ENCODE measurements at places on chromosomes 1 and 21.

DNA sequence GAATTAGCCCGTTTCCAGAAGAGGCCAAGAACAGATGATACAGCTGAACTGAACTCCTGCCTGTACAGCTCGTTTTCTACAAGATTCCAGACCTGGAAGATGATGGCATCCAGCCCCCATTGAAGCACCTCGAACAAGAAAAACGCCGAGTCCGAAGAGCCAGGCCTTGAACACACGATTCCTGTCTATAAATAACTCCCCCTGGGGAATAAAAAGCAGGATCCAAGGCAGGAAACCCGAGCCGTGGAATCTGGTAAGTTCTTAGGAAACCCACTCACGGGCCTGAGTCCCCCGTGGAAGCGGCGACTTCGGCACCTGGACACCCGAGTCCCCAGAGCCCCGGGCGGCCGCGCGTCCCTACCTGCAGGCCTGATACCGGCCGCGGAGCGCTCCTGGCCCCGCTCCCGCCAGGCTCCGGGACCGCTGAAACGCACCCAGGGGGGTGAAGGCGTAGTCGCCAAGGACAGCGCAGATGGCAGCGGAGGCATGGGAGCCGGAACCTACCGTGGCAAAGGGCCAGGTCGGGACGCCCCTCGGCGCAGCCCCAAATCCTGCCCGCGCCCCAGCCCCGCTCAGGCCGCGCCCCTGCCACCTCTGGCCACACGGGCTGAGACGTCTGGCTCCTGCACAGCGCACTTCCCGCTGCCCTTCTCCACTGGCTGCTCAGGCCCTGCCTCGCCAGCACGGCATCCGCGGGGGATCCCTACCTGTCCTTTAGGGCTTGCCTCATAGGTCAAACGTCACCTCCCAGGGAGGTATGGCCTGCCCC lies 14.0 kb upstream of the HLCS start:
- DNase-seq: no peak

GRCh38 chr1:21324368-21325141 lies 34.3 kb upstream of the ECE1 start:
- DNase-seq: peak; percentile 96

- no peak for DNase-seq
Observed at GRCh38 chr1:59952065-59952464, 25.5 kb upstream of the CYP2J2 start.

DNA sequence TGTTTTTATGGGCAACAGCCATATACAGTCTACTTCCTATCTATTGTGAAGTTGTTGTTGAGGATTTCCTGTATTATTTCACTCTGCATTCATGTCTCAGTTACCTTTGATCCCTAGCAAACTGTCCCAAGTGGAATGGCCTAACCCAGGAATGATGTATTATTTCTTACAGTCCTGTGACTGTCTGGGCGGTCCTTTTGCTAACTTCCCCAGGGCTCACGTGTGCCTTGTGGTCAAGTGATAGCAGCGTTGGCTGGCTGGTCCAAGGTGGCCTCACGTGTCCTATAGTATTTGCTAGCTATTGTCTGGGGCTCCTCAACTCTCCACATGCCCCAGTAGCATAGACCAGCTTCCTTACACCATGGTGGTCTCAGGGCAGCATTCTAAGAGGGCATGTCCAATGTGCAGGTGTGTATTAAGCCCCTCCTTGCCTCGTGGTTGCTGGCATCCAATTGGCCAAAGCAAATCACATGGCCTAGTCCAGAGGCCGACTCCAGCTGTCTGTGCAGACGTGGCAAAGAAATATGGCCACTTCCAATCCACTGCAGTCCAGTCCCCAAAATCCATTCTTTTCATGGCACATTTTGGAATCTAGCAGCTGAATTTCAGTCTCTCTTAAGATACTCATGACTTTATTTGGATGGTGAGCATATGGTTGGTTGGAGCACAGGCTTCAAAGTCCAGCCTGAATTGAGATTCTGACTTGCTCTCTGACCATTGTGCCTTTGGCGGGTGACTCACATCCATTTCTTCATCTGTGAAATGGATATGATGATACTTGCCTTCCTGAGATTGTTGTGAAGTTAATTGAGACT lies 94.1 kb downstream of the GALNT2 start:
- no peak for DNase-seq

- DNase-seq: no peak
Observed at GRCh38 chr1:167776616-167777268, 55.0 kb downstream of the MPZL1 start.

DNA sequence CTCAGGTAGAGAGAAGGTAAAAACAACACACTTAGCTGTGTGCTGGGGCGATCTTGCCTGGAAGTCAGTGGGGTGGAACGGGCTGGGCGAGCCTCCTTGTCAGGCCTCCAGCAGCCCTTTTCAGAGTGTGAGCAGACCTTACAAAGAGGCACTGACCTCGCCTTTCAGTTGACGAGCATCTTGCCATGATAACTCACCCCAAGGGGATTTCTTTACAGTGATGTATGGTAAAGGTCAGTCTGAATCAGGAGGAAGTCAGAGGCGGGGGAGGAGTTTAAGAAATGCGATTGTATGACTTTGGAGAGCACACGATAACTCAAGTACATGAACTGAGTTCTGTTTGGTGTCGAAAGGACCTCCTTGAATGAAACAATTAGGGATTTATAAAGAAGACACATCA lies 326.5 kb upstream of the PROX1 start:
- no peak for DNase-seq

DNA sequence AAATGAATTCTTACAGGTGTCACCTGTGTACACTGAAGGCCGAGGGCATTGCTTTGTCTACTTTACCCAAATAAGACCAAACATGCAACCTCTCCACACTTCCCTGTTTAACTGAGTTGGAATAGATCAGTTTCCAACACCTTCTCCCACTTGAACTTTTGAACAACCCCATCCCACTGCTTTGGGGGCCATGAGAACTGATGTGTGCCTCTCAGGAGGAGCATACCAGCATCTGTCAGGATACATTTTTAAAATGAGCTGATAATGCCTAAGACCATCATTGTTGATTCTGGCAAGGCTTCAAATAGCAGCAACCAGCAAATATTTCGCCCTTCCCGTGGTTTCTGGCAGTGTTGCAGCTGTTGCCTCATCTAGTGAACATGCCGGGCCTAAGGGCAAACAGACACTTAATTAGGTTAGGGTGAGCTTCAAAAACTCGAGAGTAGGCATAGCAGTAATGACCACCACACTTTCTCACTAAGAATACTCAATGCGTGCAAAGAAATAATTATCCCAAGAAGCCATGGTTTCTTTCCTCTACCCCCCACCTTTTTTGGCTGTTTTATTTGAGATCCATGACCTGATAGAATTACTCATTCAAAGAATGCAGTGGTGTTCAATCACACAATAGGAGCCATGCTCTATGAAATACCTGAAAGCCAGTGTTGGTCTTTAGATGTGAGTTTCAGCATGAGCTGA lies 63.7 kb downstream of the MAP10 start:
- no peak for DNase-seq

GRCh38 chr1:231666220-231666936 lies 39.8 kb downstream of the DISC1 start:
- DNase-seq: no peak

GRCh38 chr1:16122916-16123315 lies 33.0 kb downstream of the EPHA2 start:
- no peak for DNase-seq

GRCh38 chr1:5324883-5325282 lies 667.3 kb downstream of the NPHP4 start:
- no peak for DNase-seq

DNA sequence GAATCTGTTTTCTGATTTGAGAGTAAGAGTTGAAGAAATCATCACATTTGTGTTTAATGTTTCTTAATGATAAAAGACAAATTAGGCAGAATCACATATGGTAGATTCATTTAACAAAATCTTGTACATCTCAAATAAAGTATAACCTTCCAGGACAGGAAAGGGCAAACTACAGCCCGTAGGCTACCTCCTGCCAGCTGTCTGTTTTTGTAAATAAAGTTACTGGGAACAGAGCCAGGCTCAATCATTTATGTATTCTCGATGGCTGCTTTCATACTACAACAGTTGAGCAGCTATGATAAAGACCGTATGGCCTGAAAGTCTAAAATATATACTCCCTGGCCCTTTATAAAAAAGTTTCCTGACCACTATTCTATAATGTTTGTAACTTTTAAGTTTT lies 204.1 kb downstream of the COL24A1 start:
- DNase-seq: no peak

GRCh38 chr1:1299686-1300351 lies 7.9 kb downstream of the ACAP3 start:
- no peak for DNase-seq

- no peak for DNase-seq
Observed at GRCh38 chr1:199837321-199837720, 190.2 kb upstream of the NR5A2 start.

DNA sequence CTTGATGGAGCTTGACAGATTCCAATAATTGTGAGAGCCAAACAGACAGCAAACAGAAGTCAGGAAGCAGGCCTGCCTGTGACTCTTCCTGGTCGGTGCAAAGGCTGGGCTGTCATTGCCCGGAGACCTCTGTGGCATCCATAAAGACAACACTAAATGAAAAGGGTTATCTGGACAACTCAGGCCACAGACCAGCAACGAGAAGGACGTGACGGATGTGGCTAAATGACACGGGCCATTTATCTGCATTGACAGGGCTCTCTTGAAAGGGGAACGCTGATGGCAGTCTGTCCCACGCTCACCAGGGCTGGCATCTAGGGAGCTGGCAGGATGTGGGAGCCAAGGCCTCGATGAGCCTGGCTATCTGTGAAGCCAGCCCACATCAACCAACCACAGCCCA lies 35.0 kb downstream of the HMGB4 start:
- DNase-seq: no peak

DNA sequence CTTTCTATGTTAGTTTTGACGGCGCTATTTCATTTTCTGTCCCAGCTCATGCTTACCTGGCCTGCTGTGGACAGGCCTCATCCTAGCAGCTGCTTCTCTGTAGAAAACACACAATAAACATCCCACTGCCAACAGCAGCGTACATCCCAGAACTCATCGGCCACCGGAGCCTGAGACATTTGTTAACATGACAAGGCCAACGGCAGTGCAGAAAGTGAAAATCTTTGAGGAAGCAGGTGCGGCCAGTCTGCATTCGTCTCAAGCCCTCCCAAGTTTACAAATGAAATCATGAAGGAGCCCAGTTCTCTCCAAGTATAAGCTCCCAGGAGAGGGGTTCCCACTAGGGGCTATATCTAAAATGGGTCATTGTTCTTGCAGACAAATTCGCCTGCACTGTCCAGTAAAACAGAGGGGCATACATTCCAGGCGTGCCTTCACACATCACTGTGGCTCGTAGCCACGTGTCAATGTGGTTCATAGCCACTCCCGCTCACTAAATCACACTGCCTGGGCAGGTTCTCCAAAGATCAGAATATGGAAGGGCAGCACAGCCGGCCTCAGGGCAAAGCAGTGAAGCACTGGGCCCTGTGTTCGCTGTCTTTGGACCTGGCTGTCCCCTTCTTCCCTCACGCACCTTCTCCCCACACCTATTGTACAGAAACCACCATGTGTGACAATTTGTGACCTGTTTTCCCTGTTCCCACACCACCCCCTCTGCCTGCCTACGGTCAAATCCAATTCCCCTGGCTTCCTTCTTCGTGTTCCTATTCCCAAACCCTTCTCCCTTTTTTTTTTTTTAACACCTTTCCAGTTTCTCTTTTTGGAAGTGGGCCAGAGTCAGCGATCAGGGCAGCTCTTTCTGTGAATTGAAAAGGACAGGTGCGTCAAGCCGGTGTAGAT lies 27.0 kb upstream of the ABCG1 start:
- peak; percentile 93 for DNase-seq

GRCh38 chr1:118958937-118959631 lies 29.1 kb downstream of the TBX15 start:
- DNase-seq: no peak

DNA sequence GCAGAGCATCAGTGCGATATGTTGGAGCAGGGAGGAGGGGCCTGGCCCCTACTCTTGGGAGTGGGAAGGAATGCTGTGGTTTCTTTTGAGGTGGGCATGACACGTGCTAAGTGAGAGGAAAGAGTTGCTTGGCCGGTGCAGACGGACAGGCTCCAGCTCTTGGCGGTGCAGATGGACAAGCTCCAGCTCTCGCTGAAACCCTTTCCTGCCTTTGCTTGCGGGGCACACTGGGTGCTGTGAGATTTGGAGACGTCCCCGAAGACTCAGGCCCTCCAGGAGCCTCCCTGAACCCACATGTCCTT lies 15.9 kb downstream of the PDXK start:
- no peak for DNase-seq

DNA sequence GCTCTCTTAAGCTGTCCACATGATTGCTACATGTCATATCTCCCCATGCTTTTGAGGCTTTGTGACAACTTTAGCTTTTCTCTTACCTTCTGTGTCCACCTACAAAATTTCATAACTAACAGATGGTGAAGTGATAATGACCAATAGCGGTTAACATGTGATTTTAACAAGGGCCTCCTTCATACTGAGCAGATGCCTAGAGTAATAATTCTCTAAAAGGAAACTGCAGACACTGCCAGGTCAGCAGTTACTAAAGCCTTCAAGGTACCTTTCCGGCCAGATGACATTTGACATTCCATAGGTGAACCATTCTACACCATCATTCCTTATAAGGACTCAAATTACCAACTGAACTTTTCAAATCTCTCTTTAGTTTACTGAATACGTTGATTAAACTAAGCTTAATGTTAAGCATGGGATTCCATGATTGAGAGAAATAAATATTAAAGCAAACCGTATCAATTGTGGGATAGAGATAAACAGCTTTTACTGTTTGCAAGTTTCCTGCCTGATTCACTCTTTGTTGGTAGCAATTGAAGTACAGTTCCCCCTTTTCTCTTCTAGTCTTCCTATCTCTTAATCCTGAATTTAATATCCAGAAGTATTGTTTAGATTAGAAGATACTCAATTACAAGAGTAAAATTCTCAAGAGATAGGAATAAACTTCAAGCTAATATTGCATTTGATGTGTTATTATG lies 205.1 kb downstream of the PLA2G4A start:
- DNase-seq: no peak

DNA sequence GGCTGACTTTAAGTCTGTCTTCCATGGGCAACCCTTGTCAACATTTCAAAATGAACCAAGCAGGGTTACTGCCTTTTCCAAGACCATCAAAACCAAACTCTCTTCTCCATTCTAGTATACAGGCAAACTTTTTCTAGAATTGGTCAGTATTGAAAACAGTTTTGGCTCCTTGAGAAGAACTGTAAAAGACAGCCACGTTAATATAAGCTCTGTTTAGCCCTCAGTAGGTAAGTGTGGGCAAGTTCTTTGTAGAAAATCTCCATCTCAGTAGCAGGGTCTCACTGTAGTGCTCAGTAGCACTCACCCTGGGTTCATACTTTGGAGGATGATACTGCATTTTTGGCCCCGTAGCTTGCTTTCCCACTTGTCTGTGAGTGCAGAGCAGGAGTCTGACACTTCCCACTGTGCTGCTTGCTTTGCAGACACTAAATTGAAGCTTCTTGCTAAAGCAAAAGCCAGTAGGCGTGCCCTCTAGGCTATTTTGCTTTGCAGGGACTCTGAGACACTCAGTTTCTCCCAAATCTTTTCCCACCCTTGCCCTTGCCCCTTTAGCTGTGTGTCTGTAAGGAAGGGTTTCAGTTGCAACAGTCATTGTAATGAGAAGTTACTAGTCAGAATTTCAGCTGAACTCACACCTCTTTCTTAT lies 34.3 kb upstream of the CACYBP start:
- DNase-seq: no peak

GRCh38 chr1:241485145-241485544 lies 34.4 kb downstream of the FH start:
- DNase-seq: no peak
